ENCODE measurements at places on chromosomes 4 and X. TPM values are rescaled to one million over a fixed set of nuclear protein-coding genes. Genes with fewer than 3 reads are reported as not detected.

- no peak for DNase-seq
These were observed 11.3 kb upstream of the RTL5 start for GRCh38 chrX:72142794-72143608.

The LGI2 gene
- polyA plus RNA-seq, result not detected

The IL9R gene
- polyA plus RNA-seq, result not detected

DNA sequence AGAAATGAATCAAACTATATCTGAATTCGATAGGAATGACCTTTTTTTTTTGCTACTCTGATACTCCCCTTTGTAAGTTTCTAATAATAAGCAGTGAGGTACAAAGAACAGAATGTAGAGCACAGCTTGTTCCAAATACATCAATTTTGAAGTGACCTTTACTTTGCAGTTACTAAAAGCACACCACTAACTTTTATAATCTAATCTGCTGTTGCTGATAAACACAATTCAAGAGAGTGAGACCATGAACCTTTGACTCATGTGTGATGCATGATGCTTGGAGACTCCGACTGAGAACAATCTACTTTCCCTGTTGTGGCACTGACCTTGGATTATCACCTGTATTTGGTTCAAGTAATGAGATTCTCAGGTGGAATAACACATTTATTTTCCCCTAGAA is 91.6 kb upstream of the GNPDA2 start:
- no peak for DNase-seq

DNA sequence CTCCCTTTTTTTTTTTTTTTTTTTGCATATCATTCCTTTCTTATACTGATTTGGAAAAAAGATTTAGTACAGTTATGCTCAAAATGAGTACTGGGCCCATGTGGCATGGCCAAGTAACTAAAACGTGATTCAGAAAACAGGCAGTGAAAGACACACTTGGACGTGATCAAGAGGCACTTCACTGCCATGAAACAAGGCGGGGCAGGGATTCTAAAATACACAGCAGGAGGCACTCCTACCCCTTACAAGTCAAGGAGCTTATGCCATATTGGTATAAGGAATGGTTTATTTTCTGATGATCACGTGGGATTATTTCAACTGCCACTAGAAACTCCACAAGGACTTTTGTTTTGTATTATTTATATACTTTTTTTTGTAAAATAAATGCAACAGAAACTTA is 72.0 kb downstream of the CHST7 start:
- DNase-seq, result no peak

The ATP1B4 gene
- not detected for polyA plus RNA-seq

DNA sequence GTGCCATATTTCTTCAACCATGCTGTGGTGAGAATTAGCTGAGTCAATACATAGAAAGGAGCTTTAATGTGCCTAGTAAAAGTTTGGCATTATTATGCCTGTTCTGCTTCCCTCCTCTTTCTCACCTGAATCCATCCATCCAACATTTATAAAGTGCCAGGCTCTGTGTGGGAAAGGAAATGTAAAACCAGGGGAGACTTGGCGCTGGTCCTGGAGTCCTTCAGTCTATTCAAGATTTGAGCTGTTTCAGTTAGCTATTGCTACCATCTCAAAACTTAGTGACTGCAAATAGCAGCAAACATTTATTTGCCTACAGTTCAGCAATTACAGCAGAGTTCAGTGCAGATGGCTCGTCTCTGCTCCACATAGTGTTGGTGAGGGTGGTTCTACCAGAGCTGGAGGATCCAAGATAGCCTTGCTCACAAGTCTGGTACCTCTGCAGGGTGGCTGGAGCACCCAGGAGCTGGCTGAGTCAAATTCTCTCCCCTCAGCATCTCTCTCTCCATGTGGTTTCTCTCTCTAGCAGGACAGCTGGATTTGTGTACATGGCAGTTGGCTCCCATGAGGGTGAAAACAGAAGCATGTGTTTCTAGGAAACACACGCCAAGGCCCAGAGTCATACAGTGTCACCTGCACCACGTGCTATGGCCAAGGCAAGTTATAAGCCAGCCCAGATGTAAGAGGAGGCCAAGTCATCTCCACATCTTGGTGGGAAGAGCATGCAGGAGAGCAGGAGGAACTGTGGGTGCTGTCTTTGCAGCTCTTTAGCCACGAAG is 77.3 kb downstream of the FHDC1 start:
- no peak for DNase-seq

The TXK gene
- not detected for polyA plus RNA-seq

DNA sequence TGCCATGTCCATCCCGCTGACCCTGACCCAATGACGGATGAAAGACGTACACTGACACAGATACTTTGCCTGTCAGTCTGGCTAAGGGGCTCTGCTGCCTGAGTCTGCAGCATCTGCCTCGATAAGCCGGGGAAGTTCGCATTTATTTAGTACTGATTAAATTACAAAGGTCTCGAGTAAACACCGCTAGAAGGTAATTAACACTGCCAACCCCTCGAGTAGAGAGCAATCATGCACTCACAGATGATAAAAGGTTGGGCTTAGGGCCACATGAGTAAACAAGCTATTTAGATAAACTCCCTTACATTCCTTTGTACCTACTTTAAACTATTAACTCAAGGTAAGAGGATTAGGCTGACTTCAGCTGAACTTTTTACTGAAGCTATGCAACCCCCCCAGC is 16.0 kb upstream of the RBMXL3 start:
- DNase-seq, result no peak

DNA sequence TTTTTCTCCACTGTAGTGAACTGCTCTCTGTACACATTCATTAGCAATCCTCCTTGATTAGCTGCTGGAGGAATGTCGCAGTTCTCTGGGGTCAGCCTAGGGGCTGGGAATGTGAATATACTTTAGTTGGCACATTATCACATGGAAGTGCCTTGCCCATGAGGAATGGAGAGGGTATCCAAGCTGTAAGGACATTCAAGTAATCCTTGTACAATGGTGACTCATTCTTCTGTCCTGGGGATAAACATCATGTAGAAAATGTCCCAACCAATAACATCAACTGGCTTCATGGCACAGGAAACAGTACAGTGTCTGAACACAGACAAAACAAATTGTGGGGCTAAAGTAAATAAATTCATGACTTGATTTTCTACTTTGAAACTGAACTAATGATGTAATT is 147.1 kb downstream of the GLRA2 start:
- DNase-seq, result no peak

GRCh38 chrX:43314525-43314924 is 341.6 kb upstream of the MAOA start:
- DNase-seq, result no peak

The HERC6 gene
- polyA plus RNA-seq, result 1.8 TPM

GRCh38 chr4:8387615-8388527 is 52.7 kb downstream of the ACOX3 start:
- DNase-seq, result no peak

DNA sequence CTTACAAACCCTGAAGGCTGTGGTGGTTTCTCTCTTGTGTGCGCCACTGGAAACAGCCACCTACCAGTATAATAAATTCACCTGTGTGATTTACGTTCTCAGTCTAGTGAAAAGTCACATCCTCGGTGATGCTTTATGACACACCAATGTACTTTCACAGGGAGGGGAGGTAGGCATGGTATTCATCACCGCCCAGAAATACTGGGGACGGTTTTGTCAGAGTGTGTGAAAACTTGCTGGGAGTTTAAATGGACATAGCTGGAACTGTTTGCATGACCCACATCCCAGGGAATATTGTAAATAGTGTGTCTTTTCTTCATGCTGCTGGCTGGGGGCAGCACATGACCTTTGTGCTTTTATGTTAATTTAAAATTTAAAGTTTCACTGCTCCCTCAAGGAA is 421.8 kb downstream of the MAPK10 start:
- no peak for DNase-seq

Data from AG04450 (cell line).